ENCODE measurements at places on chromosomes 6 and 20. TPM values are rescaled to one million over a fixed set of nuclear protein-coding genes. Genes with fewer than 3 reads are reported as not detected.

Gene ARFGAP1
- 286 TPM for total RNA-seq

Gene SLC17A1
- not detected for total RNA-seq

Gene SAMD3
- 1.7 TPM for total RNA-seq

Gene FAM50B
- total RNA-seq: not detected

DNA sequence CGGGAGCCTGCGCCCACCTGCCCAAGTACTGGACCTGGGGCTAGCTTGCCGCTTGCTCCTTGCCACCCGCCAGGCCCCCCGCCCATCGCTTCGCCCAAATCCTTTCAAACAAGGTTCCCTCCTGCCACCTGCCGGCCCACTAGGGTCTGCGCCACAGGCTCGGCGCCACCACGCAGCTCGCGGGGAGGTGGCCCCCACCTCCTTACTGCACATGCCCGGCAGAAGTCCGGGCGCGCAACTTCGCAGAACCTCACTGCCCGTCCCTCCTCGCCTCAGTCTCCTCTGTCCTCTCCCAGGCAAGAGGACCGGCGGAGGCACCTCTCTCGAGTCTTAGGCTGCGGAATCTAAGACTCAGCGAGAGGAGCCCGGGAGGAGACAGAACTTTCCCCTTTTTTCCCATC lies 11.2 kb downstream of the GNAS-AS1 start:
- no peaks in the 10 kb centered on the region for H3K27me3 ChIP-seq
- H3K4me1 ChIP-seq: no peaks in the 10 kb centered on the region

- no peaks in the 10 kb centered on the region for H3K27me3 ChIP-seq
- no peak for DNase-seq
- H3K36me3 ChIP-seq: no peaks in the 10 kb centered on the region
- H3K4me3 ChIP-seq: peak overlapping the region; percentile 48
- peaks cover 11% of the 10 kb centered on the region for H3K4me1 ChIP-seq
- H3K27ac ChIP-seq: peak overlapping the region; percentile 77
Measured at GRCh38 chr6:34696189-34696738, 303 bp downstream of the ILRUN start.

- no peaks in the 10 kb centered on the region for H3K36me3 ChIP-seq
- H3K27ac ChIP-seq: no peak overlapping the region
- no peaks in the 10 kb centered on the region for H3K4me1 ChIP-seq
- H3K4me3 ChIP-seq: no peak overlapping the region
- DNase-seq: no peak
Measured at GRCh38 chr6:132872923-132873322, 58.6 kb downstream of the RPS12 start.

GRCh38 chr6:1190366-1190765 lies 121.5 kb upstream of the FOXQ1 start:
- no peaks in the 10 kb centered on the region for H3K27me3 ChIP-seq
- no peak for DNase-seq
- H3K4me3 ChIP-seq: no peak overlapping the region
